ENCODE measurements at places on chromosomes 11 and 22.

- DNase-seq = peak; percentile 44
These were observed 66.2 kb downstream of the TNRC6B start for GRCh38 chr22:40243891-40244290.

GRCh38 chr22:33299245-33299956 is 241.2 kb upstream of the SYN3 start:
- DNase-seq = no peak

DNA sequence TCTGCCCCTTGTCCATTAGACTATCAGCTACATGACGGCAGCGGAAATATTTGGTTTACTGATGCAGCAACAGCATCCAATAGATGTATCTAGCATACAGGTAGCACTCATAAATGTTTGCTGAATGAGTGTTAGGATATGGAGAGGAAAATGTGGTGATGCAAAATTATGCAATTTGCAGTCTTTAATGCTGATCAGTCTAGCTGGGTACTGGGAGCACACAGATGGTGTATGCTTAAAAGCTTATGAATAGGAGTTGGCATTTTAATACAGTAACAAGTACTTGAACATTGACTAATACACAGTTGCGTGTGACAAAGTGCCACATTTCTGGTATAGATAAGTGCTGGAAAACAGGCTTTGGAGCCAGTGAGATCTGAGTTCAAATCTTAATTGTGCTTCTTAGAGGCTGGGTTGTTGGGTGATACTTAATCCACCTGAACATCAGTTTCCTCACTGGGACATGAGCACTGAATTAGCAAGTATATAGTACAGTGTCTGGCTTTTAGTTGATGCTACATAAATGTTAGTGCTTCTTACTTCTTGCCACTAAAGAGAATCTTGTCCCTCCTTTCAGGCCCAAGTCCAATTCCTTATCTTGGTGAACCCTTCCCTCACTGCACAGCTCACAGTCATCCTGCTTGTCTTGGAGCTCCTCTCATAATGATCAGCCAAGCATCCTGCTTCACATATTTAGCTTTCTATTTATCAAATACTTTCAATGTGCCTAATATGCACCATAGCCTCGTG is 99.6 kb downstream of the TIMP3 start:
- DNase-seq = no peak

GRCh38 chr11:67507242-67507863 is 609 bp downstream of the CDK2AP2 start:
- no peak for DNase-seq

DNA sequence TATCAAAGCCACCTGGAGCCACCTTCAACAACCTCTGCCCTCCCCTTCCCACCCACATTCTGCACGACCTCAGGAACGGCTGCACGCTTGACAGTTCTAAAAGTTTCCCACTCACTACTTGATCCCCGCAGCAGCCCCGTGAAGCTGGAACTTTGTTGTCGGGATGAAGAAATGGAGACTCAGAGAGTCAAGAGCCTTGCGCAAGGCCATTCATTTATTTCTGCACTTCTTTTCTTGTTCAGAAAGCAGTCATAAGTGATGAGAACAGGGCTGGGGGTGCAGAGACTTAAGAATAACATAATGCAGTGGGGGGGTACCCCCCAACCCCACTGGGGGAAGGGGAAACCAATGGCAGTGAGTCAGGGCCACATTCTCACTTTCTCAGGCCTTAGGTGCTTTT is 2.2 kb upstream of the ZFTA start:
- DNase-seq = no peak

- DNase-seq = no peak
These were observed 41.1 kb upstream of the TOP3B start for GRCh38 chr22:22023581-22024137.

DNA sequence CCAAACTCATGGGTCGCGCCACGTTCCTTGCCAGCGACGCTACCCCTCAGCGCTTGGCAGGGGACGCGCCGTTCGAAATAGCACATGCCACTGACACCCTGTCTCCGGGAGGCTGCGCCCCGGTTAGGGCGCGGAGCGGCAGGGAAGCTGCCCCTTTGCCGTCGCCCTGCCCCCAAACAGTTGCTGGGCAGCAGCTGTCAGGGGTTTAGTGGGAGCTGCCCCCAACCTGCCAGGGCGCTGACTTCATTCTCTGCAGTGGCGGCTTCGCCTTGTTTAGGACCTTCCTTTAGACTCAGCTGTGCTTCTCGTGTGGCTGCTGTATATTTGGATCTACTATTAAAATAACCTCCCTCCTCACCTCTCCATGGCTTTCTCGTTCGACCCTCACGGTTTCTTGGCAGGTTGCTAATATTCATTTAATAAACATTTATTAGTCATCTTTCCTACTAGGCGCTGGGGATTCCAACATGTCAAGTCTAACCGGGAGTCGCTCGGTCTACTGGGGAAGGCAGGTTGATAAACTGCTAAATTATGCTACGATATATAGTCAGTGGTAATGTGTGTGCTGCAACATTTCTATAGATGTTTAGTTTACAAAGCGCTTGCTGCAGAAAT is 782 bp downstream of the TMEM109 start:
- DNase-seq = peak; percentile 58

DNA sequence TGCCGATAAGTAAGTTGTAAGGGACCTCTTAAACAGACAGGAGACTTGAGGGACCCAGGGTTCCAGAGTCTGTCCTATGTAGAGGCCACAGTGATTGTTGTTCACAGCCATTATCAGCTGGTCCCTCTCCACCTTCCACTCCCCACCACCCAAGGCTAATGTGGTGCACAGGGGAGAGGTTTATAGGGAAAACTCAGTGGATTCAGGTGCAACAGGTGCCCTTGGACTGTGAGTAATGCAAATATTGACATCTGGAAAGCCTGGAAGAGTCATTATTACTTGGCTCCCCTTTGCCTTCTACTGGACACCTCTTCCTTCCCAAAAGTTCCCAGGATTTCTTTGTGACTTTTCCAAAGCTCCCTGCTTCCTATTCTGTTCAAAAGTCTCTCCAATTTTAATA is 441.1 kb upstream of the CCDC90B start:
- no peak for DNase-seq

DNA sequence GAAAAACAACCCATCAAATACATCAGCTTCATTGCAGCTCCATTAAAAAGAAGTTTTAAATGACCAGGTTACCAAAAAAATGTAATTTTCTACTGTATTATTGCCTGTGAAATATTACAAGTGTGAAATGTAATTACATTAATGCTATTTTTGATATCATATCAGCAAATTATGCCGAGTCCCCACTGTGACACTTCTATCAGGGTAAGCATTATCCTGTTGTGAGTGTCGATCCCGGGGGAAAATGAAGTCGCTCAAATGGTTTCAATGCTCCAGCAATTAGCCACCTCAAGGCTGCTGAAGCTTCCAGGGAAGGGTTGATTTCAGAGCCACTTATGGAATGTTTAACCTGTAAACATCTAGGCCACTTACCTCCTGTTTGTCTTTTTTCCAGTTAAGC is 70.4 kb downstream of the RCN1 start:
- no peak for DNase-seq

- DNase-seq = no peak
These were observed 51.3 kb downstream of the KIRREL3 start for GRCh38 chr11:126949066-126949891.

DNA sequence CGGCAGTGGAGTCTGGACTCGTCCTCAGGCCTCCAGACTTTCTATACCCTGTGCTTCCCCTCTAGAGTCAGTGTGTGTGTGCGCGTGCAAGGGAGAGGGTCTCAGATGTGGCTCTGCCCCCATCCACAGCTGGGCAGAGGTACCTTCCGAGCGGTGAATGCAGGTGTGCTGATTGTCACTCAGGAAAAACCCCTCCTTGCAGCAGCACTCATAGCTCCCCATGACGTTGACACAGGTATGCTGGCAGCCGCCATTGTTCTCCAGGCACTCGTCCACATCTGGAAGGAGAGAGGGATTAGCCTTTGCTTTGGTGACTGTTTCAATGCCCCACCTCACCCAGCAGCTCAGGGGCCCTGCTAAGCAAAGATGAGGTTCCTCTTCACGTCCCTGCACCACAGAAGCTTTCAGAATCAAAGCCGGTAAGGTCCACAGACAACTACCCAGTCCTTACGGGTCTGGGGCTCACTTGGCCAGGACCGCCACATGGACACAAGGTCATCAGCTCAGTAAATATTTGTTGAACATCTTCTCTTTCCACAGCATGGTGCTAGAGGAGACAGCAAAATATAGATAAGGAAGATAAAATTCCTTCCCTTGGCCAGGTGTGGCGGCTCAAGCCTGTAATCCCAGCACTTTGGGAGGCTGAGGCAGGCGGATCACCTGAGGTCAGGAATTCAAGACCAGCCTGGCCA is 16.9 kb downstream of the SCUBE2 start:
- no peak for DNase-seq

GRCh38 chr11:9821008-9821752 is 157.3 kb downstream of the SWAP70 start:
- DNase-seq = no peak

DNA sequence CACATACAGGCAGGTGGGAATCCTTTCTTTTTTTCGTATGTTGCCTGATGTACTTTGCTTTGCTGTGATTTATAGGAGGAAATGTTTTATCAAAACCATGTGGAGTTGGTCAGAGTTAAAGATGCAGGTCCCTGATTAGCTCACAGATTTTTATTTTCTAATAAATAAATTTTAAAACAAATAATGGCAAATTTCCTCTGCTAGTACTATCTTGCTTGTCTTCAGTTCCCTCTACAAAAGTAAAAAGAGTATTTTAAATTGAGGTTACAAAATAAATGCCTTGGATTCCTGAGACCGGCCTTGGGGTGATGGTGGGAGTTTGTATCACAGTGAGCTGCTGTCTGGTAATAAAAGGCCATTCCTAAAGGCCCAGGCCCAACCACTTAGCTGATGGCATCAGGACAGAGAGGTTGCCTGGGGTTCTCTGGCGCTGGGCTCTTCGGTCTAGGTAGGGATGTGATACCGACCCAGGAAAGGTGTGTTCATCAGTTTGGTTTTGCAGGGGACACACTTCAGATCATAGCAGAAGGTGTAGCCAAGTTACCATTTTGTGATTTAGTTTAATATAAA is 129.0 kb downstream of the TBC1D22A start:
- no peak for DNase-seq

DNA sequence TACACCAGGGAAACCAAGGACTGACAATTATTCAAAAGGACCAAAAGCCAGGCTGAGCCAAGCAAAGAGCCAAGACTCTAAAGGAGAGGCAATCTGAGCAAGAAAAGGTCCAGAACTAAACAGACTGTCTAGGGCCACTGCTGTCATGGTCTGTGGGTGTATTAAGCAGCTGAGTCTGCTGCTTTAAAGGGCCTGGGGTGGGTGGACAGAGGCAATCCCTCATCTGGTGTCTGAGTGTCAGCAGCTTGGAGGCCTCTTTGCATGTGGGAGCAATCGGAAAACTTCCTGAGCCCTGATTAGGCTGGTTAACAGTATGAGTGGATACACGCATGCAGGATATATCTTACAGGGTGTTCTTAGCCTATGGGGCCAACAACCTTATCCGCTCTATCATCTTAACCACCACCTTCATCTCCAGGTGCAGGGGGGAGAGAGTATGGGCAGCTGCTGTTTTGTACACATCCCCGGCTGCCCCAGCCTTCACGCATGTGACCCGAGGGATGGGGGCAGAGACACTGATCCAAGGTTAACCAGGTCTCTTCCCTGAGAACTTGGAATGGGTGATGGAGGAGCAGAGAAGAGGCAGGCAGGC is 67.5 kb upstream of the TIMP3 start:
- DNase-seq = no peak

- DNase-seq = no peak
These were observed 255.6 kb upstream of the CADM1 start for GRCh38 chr11:115759622-115760460.

- DNase-seq = no peak
These were observed 845 bp downstream of the MPPED2 start for GRCh38 chr11:30585125-30585891.

- DNase-seq = no peak
These were observed 43.2 kb downstream of the IGLL5 start for GRCh38 chr22:22930571-22931556.

GRCh38 chr11:86449993-86450629 is 75.4 kb downstream of the CCDC81 start:
- no peak for DNase-seq

- no peak for DNase-seq
These were observed 107.9 kb upstream of the BID start for GRCh38 chr22:17882162-17882561.

- no peak for DNase-seq
These were observed 49.7 kb upstream of the EIF3D start for GRCh38 chr22:36578619-36579018.

- no peak for DNase-seq
These were observed 697.9 kb downstream of the BRD1 start for GRCh38 chr22:49129736-49130135.

- no peak for DNase-seq
These were observed 2.4 kb upstream of the PATE1 start for GRCh38 chr11:125743681-125744080.

GRCh38 chr22:41642331-41643110 is 21.4 kb downstream of the XRCC6 start:
- no peak for DNase-seq

DNA sequence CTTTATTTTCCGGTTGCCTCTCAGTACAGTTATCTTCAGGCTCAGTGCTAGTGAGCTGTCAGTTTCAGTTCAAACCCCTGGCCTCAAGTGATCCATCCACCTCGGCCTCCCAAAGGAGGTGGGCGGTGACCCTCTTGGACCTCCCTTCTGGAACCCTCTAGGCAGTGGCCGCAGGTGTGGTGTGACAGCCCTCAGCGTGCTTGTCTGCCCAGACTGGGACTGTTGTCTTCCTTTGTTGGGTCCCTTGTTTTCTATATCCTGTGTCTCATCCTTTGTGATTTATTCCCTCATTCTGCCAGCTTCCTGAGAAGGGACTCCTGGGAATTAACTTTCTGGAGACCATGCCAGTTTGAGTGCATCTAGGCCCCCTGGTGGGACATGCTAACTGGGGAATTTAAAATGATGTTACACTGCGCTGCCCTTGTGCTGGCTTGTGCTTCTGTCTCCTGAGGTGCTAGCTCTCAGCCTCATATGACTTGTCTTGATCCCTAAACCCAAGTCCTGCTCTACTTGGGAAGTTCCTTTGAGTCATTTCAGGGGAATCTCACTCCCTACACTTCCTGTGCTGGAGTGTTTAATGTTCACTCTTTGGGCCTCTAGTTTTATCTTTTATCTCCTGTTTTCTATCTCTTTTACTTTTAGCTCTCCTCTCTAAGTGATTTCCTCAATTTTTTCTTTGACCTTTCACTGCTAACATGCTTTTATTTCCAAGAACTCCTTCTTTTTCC is 19.4 kb downstream of the MED15 start:
- DNase-seq = no peak

DNA sequence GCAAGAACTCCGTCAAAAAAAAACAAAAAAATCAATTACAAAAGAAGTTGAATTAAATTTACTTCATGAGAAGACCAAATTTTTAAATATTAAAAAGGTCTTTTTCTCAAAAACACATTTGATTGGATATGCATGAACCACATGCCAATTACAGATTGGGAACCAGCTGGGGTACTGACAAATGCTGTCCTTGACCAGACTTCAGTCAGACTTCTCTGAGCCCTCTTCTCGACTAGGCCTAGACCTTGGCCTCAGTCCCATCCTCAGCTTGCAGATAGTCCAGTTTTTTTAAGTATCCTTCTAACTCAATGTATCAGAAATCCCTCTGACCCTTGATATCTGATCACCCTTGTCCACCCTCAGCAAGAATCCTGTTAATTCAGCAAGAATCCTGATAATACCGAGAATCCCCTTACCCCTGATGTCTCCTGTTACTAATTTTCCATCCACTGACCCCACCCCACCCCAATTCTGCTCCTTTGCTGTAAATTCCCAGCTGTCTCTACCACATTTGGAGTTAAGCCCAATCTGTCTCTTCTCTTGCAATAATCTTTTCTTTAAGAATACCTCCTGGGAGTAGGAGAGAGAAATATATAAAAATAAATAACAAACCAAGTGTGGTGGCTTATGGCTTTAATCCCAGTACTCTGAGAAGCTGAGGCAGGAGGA is 30.9 kb downstream of the OR4D9 start:
- DNase-seq = no peak
